ENCODE measurements at places on chromosomes 6 and 20. TPM values are rescaled to one million over a fixed set of nuclear protein-coding genes. Genes with fewer than 3 reads are reported as not detected.

DNA sequence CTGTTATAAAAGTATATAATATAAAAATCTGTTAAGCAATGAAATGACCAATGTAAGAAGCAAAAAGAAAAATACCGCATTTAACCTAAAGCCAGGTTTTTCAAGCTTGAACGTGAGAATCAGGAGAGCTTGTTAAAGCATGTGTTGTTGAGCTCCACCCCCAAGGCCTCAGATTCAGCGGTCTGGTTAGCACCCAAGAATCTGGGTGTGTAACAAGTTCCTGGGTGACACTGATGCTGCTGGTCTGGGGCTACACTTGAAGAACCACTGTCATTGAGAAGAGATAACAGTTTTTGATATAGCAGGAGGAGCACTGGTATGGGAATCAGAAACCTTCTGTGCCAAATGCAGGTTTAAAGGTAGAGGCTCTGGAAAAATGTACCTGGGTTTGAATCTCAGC lies 154.0 kb downstream of the ID4 start:
- no peak for DNase-seq

DNA sequence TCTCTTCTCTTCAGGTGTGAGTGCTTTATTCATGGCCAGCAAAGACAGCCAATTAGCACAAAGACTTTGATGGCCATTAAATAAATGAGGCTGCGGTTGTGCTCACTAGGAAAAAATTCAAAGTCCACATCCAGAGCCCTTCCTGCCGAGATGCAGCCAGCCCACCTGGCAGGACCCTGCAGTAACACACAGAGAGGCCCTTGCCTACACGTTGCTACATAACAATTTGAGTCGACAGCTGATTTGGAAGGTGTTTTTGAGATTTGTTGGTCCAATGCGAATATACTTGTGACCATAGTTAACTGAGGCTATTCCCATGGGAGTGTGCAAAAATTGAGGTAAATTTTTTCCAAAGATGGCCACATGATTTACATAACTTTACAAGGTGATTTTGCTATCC lies 605.4 kb upstream of the HTR1E start:
- DNase-seq: no peak

- no peak for DNase-seq
Observed at GRCh38 chr6:161442420-161442819, 168.6 kb upstream of the AGPAT4 start.

NKAIN2 gene
- 10.7 TPM for polyA plus RNA-seq

DNA sequence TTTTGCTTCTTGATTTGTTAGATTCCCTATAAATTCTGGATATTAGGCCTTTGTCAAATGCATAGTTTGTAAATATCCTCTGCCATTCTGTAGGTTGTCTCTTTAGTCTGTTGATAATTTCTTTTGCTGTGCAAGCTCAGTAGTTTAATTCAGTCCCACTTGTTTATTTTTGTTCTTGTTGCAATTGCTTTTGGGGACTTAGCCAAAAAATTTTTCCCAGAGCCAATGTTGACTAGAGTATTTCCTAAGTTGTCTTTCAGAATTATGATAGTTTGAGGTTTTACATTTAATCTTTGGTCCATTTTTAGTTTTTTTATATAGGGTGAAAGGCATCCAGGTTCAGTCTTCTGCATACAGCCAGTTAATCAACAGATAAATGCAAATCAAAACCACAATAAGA lies 96.0 kb downstream of the PRKN start:
- DNase-seq: no peak

- no peak for DNase-seq
Observed at GRCh38 chr20:39298121-39298520, 336.0 kb downstream of the DHX35 start.

EMILIN3 gene
- 31.8 TPM for polyA plus RNA-seq

- DNase-seq: no peak
Observed at GRCh38 chr20:35238170-35238569, 11.7 kb downstream of the MMP24 start.

DNA sequence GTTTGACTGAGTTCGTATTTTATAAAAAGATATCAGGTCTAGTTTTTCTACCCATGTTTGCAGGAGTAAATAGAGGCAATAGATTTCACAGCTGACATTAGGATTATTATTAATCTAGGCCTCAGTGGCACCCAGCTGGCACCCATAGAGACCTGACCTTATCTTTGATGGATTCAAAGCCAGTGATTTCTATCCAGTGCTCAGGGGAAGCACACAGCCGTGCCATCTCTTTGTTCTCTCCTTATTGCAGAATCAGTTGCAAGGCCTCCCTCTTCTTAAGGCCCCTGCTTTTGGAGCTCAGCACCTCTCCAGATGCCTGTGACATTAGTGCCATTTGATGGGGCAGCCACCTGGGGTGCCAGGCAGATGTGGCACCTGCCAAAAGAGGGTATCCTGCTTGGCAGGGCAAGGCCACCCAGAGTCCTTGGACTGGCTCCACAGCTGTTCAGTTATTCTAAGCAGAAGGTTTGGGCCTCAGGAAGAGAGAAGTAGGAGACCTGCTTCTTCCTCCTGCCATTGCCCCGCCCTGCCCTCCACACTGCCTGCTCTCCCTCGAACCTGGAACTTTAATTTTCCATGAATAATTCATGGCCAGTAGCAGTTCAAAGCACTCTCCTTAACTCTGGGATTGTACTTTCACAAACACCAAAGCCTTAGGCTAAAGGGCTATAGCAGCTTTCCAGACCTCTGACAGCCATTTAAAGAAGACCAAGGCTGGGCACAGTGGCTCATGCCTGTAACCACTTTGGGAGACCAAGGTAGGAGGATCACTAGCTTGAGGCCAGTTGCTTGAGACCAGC lies 206.3 kb downstream of the ZDHHC14 start:
- no peak for DNase-seq

GRCh38 chr20:32443386-32443974 lies 85.3 kb downstream of the ASXL1 start:
- no peak for DNase-seq

- DNase-seq: peak; percentile 82
Observed at GRCh38 chr6:42251911-42252637, 34.4 kb upstream of the MRPS10 start.

DNA sequence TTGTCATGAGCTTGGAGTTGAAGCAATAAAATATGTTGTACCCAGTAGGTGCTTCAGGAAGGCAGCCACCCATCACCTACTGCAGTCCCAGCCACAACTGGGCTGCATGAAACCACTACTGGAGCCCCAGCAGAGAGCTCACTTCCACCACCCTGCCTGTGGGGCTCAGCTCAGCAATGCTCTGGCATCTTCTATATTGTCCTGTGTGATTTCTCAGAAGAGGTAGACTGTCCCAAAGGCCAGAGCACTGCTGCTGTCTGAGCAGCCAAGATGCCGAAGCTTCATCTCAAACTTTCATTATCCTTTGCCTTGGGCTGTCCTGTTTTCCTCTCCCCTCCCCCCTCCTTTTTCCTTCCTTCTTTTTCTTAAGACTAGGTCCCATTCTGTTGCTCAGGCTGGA lies 126.9 kb downstream of the DHX35 start:
- DNase-seq: no peak

- DNase-seq: no peak
Observed at GRCh38 chr20:1376408-1377270, 16.2 kb downstream of the FKBP1A start.

DNA sequence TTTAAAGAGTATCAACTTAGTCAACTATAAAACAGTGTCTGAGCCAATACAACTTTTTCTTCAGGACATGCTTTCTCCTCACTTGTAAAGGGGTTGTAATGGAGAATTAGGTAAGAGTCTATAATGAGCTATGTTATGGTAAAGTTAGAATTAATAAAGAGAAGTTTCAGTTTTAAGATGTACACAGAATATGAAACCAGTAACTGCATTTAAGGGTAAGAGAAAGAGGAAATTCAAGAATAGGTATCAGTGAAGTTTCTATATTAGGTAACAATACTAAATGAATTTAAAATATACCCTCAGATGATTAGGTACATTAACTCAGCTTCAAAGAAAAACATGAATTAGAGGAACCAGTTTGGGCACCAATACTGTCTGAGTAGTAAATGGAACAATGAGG lies 1444.3 kb upstream of the ADGRB3 start:
- DNase-seq: no peak

DNA sequence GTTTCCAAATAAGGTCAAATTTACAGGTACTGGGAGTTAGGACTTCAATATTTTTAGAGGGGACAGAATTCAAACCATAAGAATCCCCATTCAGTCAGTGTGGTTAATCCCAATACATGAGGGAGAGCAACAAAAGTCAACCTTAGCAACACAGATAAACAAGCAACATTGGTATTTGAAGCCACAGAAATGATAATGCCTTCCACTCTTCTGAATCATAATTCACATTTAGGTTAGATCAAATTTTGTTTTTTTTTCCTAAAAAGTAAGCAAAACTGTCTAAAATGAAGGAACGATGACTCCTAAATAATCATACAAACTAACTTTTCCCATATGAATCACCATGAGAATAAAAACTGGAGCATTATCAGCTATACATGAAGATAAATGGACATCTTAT lies 246.0 kb upstream of the TENT5A start:
- no peak for DNase-seq

LY6G6C gene
- not detected for polyA plus RNA-seq

- no peak for DNase-seq
Observed at GRCh38 chr20:11117808-11118528, 444.2 kb upstream of the JAG1 start.

DNA sequence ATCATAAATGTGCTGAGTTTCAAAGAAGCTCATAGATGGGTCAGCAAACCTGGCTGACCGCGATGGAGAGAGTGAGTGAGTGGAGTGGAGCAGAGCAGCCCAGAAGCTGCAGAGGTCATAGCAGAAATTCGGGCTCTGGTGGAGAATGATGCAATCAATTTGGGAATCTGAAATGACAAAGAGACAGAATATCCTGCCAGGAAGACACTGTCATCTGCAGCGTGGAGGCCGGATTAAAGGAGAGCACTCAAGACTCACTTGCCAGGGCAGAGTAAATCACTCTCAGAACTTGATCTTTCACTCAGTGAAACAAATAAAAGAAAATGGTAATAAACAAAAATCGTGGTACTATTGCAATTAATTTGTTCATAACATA lies 109.6 kb upstream of the RREB1 start:
- DNase-seq: peak; percentile 14

DNA sequence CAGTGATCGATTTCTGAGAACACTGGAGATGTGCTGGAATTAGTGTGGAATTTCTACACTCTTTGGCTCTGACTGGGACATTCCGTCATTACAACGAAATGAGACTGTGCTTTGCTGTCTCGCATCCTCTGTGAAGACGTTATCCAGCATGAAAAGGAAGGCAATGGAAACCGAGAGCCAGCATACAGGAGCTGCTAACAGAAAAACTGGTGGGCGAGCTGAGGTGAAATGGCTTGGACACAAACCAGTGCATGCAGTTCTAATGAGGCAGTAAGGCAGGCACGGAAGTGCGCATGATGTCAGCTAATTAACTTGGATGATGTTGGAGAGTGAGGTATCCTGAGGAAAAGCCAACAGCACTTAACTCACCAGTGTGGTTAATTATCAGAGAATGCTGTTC lies 202.8 kb upstream of the AGPAT4 start:
- no peak for DNase-seq

ENPP3 gene
- polyA plus RNA-seq: 0.15 TPM

BTBD3 gene
- 43.8 TPM for polyA plus RNA-seq

- peak; percentile 41 for DNase-seq
Observed at GRCh38 chr20:21505161-21505809, 8.6 kb downstream of the NKX2-2 start.

BPIFA1 gene
- not detected for polyA plus RNA-seq

- peak; percentile 51 for DNase-seq
Observed at GRCh38 chr6:3325210-3325609, 66.5 kb downstream of the PSMG4 start.

DNA sequence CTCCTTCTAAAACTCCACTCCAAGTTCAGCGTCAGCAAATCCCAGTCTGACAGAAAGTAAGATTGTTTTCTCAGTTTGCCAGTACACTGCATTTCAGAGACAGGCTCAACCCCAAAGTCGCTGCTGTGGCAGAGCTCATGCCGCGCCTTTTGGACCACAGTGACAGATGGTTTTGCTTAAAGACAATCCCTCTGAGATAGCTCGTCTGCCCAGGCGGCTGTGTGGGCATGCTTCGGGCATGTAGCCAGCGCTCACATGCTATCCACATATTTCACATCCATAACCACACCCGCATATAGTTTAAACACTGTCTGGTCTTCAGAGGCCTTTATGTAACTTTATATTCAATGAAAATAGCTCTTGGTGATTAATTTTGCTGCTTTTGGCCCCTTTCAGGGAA lies 14.7 kb upstream of the PXDC1 start:
- no peak for DNase-seq

DNA sequence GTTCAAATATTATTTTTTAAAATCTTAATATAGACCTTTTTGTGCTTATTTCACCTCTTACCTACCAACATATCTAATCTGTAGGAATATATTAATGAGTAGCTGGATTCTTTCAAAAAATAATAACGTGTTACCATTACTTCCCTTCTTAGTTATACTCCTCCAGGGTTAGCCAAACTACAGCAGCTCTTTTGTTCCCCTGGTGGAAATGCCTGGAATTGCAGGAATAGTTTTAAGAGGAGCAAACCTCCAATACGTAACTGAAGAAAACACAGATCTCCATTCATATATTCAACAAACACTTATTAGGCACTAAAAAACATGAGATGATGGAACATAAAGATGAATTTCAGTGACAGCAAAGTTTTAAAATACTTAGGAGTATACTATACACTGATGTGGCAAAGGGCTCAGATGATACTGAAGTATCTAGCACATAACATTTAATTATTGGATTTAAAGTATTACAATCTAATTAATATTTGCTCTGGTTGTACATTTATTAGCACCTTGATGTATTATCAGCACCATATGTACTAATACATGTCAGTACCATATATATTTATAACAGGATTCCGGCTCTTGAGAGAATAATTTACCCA lies 78.3 kb downstream of the TBX18 start:
- no peak for DNase-seq

DNA sequence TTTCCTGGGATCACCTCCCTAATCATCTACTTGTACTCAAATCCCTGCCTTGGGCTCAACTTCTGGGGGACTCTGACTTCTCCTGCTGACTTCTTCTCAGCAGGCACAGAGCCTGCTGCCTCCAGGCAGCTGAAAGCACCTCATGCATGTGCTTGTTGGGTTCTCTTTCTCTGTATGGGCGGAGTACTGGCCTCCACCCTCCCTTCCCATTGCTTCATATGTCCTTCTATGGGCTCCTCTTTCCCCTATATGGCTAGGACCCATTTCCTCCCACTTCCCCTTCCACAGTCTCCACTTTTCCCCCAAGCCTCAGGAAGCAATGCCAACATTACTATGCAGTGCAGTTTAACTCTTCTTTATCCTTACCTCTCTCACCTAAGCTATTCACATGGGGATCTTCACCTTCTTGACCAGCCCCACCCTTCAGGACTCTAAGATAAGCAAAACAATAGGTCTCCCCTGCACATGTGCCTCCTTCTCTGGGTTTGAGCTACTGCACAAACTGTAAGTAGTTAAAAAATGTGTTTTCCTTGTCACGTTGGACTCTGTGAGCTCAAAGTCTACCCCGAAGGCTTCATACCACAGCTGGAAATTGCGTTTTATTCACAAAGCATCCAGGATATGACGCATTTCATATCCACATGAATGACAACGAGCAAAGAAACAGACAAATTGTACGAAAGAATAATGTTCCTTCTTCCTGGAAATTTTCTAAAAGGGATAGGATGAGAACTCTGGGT lies 93.7 kb downstream of the CDS2 start:
- no peak for DNase-seq

LPA gene
- polyA plus RNA-seq: not detected

PBX2 gene
- 117 TPM for polyA plus RNA-seq

All from muscle of arm (tissue), 14 donors.